Activated naive CD4-positive, alpha-beta T cell treated with anti-CD3 and anti-CD28 coated beads, Interleukin-2, amount 10 ng/mL, durations not matched to agents 5 hours and 36 hours (primary cell): ENCODE measurements at places on chromosomes 16 and 17. TPM values are rescaled to one million over a fixed set of nuclear protein-coding genes. Genes with fewer than 3 reads are reported as not detected.

The DUSP14 gene
- 10.1 TPM for total RNA-seq

The GRB7 gene
- total RNA-seq: 0.73 TPM

The OTOA gene
- total RNA-seq: 0.07 TPM

The ERN1 gene
- total RNA-seq: 62.6 TPM

The TBX2 gene
- total RNA-seq: not detected

The PNPO gene
- total RNA-seq: 25.9 TPM

The ABCA10 gene
- total RNA-seq: 0.63 TPM

The C17orf113 gene
- 0.08 TPM for total RNA-seq

The SNTB2 gene
- total RNA-seq: 18.2 TPM

The CEMP1 gene
- total RNA-seq: 0.51 TPM

The DNAH2 gene
- total RNA-seq: not detected

The OTOP3 gene
- total RNA-seq: not detected

The GRAP gene
- total RNA-seq: 42.5 TPM

The ERN2 gene
- not detected for total RNA-seq

The KRT33B gene
- total RNA-seq: not detected
